Muscle of leg (tissue), 16 donors: ENCODE measurements at places on chromosomes 1 and 21. TPM values are rescaled to one million over a fixed set of nuclear protein-coding genes. Genes with fewer than 3 reads are reported as not detected.

DYNLT5 gene
- total RNA-seq, result 4.0 TPM

ERICH3 gene
- total RNA-seq, result 0.04 TPM

LCE2B gene
- not detected for total RNA-seq

SDF4 gene
- total RNA-seq, result 57.2 TPM

KCNK2 gene
- total RNA-seq, result 3.7 TPM

DNA sequence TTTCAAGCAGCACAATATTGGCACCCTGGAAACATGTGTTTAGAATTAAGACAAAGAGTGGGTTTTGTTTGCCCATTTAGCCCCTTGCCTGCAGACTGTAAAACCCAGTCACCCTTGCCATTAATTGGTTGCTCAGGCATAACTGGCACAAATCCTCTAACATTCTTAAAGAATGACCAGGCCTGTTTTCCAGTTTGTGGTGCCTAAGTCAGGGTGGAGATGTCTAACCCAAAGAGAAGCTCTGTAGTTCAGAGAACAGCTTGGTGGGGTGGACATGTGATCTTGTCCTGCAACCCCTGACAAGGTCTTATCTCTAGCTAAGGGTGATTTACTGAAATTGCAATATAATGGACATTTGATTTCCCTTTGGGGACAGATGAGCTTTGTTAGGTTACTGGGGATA lies 8.8 kb upstream of the ANGPTL7 start:
- no peak for DNase-seq

DNA sequence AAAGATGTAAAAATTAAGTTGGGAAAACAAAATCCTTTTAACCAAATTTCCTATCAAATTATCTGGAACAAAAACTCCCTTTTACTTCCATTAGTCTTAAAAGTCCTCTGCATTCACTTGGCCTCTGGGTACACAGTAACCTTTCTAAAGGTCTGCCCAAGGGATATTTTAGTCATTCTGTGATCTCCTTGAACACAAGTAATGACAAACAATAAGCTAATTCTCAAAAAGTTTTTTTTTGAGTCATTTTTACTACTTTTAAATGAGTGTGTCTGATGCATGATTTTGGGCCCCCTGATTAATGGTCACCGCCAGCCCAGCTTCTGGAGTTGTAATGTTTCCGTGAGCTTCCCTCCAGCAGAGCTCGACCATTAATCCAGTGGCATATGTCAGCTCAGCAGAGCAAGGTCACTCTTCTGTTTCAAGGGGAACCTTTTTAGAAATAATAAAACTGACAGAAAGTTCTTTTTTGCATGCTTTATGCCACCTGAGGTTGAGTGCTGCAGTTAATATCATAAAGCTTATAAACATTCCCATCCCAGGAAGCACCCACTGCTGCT lies 14.3 kb downstream of the SAMSN1 start:
- no peak for DNase-seq

DNA sequence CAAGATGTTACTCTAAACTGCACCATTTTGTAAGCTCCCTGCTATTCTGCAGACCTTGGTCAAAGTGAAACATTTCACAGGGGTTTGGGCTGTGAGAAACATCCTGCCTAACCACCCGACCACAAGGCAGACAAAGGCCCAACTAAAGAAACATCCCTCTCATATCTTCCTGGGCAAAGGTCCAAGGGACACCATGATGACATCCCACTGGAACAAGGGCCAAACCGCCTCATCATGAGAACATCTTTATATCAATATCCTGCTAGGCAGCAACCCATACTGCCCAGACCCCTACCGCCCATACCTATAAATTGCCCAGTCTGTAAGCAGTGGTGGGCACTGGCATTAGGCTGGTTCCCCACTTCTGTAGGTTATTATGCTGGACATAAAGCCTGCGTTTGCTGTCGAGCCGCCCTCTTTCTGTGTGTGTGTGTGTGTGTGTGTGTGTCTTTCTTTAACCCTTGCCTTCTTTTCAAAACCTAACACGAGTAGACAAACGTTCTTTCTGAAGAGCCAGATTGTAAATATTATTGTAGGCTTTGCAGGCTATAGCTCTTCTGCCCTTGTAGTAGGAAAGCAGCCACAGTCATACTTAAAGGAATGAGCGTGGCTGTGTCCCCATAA lies 1.0 kb upstream of the PPIE start:
- peak; percentile 35 for DNase-seq

DNA sequence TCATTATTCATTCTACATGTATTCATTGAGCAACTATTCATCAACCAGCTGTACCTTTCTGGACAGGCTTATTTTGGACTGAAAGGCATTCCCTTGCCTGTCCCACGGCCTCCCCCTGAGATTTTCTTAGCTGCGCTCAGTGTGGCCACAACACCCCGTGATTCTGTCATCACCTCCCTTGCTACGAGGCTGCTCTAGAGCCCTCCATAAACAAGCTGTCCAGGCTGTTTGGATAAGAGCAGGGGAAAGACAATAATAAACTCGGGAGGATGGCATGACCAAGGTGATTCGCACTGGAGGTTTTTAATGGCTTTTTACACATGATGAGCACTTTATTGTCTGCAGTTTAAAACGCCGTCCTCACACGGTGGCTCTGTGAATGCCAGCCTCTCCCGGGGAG lies 139.7 kb downstream of the ROR1 start:
- no peak for DNase-seq
